Caki2 (cell line): ENCODE measurements at places on chromosomes 7 and 10. TPM values are rescaled to one million over a fixed set of nuclear protein-coding genes. Genes with fewer than 3 reads are reported as not detected.

Gene SPDYE2
- total RNA-seq: not detected in 2 replicates

DNA sequence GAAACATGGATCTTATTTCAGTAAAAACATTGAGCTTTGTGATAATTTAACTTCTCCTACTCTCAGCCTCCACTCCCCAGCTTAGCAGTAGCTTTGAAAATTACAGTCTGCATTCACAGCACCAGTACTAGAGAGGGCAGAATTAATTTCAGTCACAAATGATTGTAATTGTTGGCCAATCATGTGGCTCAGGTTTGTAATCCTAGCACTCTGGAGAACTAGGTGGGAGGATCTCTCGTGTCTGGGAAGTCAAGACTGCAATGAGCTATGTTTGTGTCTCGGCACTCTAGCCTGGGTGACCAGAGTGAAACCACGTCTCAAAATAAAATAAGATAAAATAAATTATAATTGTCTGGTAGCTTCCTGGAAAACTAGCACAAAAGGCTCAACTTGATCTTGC, 620.9 kb downstream of the TNS3 start:
- no peak for DNase-seq

DNA sequence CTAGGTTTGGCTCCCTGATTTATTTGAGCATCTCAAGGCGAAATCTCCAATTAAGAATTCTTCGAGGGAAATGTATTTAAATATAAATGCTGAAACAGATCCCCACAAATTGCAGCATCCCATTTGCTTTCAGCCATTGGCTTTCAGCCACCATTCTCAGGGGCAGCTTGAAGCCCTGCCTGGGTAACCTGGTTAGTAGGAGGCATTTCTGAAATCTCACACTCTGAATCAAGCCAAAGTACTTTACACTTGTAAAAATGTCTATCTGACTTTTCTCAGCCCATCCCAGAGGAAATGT, 49.1 kb downstream of the GCC1 start:
- DNase-seq: no peak

DNA sequence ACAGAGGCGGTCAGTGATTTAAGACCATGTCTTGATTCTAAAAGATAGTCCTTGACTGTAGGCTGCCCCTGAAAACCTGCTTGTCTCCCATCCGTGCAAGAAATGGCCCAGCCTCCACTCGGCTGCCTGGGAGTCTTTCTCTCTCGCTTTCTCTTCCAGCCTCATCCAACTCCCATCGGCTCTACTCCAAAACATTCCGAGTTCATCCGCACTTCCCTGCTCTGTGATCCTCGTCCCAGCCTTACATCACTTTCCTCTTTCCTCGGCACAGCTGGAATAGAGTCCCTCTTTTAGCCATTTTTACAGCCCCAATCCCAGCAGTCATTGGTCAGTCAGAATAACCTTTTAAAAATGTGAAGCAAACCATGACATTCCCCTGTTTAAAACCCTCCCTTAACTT, 135.1 kb downstream of the TAX1BP1 start:
- no peak for DNase-seq

GRCh38 chr10:58457761-58458616, 54.7 kb upstream of the BICC1 start:
- DNase-seq: no peak

Gene UTF1
- not detected in 2 replicates for total RNA-seq

Gene INPP5A
- total RNA-seq: 21.2 and 47.5 TPM in 2 replicates

Gene ATOH7
- not detected in 2 replicates for total RNA-seq

Gene SPDYE16
- total RNA-seq: 2.2 TPM in 1 of 2 replicates, not detected in the other

- no peak for DNase-seq
Measured at GRCh38 chr10:7950981-7951847, 103.3 kb upstream of the GATA3 start.

GRCh38 chr10:74415146-74415839, 264.3 kb downstream of the ADK start:
- no peak for DNase-seq

Gene ZNF365
- total RNA-seq: 3.4 and 10.1 TPM in 2 replicates

DNA sequence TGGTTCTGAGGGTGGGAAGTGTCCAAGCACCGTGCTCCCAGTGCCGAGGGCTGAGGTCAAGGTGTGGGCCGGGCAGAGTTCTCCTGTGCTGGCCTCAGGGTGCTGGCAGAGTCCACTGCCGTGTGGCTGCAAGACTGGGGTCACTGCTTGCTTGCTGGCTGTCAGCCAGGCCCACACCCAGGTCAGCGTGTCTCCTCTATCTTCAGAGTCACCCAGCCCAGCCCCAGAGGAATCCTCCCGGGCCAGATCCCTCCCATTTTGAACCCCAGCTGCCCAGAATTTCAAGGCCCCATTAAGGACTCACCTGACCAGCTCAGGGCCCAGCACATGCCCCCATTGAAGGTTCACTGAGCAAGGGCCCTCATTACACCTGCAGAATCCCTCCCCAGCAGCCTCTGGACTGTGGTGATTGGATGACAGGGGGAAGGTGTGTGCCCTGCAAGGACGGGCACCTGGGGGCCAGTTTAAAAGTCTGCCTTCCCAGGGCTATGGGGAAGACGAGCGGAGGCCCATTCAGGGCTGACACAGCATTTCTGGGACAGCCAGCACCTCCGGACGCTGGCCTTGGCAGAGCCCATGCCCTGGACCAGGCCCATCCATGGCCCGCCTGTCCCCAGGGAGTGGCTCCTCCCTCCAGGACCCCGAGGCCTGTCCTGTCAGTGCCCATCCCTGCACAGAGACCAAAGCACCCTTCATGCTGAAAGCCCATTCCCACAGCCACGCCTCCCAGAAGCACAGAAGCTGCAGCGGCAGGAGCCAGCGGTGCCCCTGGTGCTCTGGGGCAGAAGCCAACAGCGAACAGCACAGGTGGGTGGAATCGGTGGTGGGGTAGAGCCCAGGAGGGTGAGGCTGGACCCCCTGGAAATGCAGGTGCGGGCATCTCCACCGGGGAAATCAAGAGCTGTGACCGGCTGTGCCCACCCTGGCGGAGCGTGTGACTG, 45.1 kb upstream of the PPP2R2D start:
- DNase-seq: no peak

- DNase-seq: no peak
Measured at GRCh38 chr10:86851328-86852207, 95.1 kb downstream of the BMPR1A start.

- peak; percentile 59 for DNase-seq
Measured at GRCh38 chr10:95513941-95514392, 47.2 kb downstream of the SORBS1 start.

GRCh38 chr7:77685233-77685632, 11.0 kb upstream of the RSBN1L start:
- no peak for DNase-seq

Gene MKI67
- total RNA-seq: 8.8 and 10.5 TPM in 2 replicates

- DNase-seq: no peak
Measured at GRCh38 chr10:69703766-69704630, 74.0 kb downstream of the FAM241B start.
